ENCODE measurements at places on chromosomes 1 and 21. TPM values are rescaled to one million over a fixed set of nuclear protein-coding genes. Genes with fewer than 3 reads are reported as not detected.

- DNase-seq = no peak
Observed at GRCh38 chr21:14991957-14992356, 72.8 kb downstream of the NRIP1 start.

DNA sequence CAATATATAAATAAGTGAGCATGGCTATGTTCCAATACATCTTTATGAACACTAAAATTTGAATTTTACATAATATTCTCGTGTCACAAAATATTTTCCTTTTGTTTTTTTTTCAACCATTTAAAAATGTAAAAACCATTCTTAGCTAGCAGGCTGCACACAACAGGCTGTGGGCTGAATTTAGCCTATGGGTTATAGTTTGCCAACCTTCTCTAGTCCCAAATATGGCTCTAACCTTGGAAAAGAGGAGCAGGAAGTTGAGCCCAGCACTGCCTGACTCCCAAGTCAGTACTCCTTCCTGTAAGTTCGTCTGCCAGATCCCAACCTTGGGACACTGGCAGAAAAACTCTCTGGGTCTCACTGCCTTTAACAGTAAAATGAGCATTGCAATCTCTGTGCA is 13.4 kb downstream of the C1QB start:
- no peak for DNase-seq

Gene SIM2
- 19.9 TPM for polyA plus RNA-seq

DNA sequence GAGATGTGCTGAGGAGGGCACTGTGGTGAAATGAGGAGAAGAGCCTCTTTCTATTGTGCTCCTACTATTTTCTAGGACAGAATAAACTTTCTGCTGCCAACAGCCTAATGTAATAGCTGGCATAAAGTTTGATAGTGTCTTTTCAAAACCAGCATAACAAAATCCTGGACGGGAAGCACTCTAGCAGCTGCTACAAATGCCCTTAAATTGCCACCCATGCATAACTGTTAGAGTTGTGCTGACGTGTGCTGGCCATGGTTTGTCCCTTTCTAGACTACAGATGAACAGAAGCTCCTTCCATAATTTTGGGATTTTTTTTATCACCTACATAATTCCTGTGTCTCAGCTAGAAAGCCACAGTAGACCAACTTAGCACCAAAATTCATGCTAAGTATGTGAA is 88.5 kb upstream of the DEPDC1 start:
- DNase-seq = peak; percentile 9

Gene TMEM61
- polyA plus RNA-seq = not detected

GRCh38 chr1:150582371-150582770 is 3.0 kb upstream of the MCL1 start:
- no peak for DNase-seq

GRCh38 chr1:94265906-94266305 is 28.5 kb upstream of the ARHGAP29 start:
- peak; percentile 22 for DNase-seq

Gene WDR64
- 0.45 TPM for polyA plus RNA-seq

DNA sequence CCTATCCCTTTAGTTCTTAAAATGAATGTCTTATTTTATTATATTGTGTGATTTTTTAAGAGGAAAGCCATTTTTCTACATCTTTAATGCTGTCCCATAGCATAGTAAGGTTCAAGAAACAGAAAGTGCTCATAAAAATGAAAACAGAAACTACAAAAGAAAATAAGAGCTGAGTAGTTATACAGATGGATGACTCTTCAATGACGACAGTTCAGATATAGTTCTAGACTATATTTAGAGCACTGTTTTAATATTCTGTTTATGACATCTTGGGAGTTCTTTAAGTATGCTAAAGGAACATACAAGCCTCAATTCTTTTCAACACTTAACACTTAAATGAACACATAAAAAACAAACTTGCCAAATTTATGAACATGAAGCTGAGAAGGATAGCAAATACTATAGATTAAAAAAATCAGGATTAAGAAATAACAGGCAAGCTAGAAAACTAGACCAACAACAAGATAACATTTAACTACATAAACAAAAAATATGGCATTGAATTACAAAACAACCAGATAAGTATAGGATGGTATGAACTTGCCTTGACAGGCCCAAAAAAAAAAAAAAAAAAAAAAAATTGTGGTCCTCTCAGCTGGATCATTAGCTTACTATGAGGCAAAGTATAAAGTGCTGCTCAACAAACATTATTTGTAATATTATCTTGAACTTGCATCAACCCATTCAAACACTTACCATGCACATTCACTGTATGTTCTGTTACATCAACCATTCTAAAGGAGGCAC is 87.9 kb downstream of the ZZZ3 start:
- no peak for DNase-seq

GRCh38 chr21:43968410-43969114 is 43.5 kb upstream of the TRAPPC10 start:
- no peak for DNase-seq

GRCh38 chr1:161840363-161840762 is 74.2 kb downstream of the ATF6 start:
- DNase-seq = no peak

- no peak for DNase-seq
Observed at GRCh38 chr1:58659516-58659915, 40.3 kb downstream of the MYSM1 start.

- DNase-seq = peak; percentile 61
Observed at GRCh38 chr1:207823880-207824566, 72.2 kb downstream of the CD46 start.

GRCh38 chr1:41277371-41277975 is 35.4 kb upstream of the SCMH1 start:
- no peak for DNase-seq

- DNase-seq = no peak
Observed at GRCh38 chr1:215717677-215718426, 150.7 kb downstream of the KCTD3 start.

GRCh38 chr21:39575775-39576174 is 37.0 kb upstream of the B3GALT5 start:
- DNase-seq = no peak

- DNase-seq = no peak
Observed at GRCh38 chr1:146016891-146017290, 4.6 kb downstream of the HJV start.

Gene KCNQ4
- polyA plus RNA-seq = 44.5 TPM

DNA sequence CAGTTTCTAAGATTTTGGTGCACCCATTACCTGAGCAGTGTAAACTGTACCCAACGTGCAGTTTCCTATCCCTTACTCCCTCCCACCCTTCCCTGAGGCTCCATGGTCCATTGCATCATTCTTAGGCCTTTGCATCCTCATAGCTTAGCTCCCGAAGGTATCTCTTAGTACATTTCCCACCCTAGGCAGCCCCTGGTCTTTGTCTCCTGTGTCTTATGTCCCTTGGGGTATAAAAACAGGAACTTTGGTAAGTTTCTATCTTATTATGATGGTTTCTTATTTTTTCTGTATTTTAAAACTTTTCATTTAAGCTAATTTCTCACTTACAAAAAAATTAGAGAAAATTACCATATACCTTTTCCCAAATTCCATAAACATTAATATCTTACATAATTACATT is 78.1 kb downstream of the URB2 start:
- DNase-seq = no peak

Gene TNFRSF9
- 0.12 TPM for polyA plus RNA-seq

DNA sequence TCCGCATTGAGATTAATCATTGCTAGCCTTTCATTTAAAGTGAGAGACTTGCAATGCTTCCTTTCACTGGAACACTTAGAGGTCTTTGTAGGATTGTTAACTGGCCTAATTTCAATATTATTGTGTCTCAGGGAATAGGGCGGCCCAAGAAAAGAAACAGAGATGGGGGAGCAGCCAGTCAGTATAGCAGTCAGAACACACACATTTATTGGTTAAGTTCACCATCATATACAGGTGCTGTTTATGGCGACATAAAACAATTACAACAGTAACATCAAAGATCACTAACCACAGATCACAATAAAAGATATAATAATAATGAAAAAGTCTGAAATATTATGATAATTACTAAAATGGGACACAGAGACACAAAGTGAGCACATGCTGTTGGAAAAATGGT is 29.4 kb downstream of the BARHL2 start:
- DNase-seq = no peak

DNA sequence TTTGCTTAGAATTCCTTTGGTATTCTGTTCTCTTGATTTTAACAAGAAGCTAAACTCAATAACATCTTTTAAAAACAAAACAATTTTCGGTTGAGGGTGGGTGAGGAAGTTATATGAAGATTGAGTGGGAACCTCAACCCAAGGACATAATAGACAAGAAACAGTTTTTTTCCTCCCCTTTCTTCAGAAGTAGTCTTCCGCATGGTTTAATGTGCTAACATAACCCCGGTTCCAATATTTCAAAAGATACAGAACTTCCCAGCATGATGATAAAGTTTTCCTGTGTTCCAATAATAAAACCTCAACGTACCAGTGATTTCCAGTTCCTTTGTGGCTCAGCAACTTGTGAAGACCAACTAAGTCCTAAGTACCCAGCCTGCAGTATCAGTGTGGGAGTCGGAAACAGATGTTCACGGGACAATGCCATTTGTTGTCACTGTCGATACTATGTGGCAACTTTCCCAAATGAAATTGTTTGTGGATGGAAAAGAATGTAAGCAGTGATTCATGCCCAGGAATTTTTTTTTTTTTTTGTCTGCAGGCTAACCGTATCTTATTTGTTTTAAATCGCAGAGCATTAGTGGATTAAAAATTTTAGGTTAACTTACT is 48.5 kb downstream of the NR5A2 start:
- peak; percentile 26 for DNase-seq

GRCh38 chr1:234760303-234760723 is 150.3 kb upstream of the IRF2BP2 start:
- no peak for DNase-seq

DNA sequence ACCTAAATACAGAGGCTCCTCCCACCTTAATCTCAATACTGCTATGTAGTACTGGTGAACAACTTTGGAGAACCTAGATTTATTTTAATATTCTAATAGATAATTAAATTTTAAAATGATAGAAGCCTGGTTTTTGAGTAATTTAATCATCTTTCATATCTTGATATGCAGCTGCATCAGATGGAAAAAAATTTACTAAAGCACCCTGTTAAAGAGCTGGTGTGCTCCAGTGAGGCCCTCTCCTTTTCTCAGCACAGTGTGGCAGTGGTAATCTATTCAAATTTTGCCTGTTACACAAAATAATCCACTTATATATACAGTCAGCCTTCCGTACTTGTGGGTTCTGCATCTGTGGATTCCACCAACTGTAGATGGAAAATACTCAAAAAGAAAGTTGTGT is 82.8 kb downstream of the LRRC8C start:
- DNase-seq = no peak

DNA sequence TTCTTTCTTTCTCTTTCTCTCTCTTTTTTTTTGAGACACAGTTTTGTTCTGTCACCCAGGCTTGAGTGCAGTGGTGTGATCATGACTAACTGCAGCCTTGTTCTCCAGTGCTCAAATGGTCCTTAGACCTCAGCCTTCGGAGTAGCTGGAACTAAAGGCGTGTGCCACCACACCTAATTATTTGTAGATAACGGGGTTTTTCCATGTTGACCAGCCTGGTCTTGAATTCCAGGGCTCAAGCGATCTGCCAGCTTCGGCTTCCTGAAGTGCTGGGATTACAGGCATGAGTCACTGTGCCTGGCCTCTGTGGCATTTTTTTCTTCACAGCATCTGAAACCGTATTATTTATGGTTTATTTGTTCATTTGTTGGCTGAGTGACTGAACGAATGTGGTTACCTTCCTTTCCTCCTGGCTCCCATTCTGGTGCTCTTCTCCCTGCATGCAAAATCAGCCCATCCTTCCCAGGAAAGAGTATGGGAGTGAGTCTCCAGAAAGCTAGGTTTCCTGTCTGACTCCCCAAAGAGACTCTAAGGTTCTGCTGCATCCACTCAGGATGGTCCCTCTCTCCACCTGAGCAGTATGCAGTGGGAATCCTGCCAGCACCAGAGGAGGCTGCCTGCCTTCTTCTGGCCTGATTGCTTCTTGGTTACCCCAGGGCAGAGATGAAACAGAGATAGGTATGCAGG is 155.0 kb upstream of the BEND5 start:
- no peak for DNase-seq

Gene GUCA2A
- polyA plus RNA-seq = not detected

DNA sequence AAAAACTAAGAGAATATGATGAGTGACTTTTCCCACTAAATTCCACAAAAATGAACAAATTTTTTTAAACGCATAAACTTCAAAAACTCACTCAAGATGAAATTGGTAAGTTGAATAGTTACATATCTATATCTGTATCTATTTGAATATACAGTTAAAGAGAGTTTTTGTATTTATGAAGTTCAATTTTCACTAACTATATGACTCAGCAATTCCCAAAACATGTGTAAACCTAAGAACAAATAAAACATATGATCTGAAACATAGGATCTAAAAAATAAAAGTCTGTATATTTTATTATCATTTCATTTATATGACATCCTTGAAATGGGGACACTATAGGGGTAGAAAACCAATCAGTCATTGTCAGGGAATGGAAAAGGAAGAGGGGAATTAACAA is 105.7 kb upstream of the SNX7 start:
- DNase-seq = no peak

Gene LCE1D
- not detected for polyA plus RNA-seq

DNA sequence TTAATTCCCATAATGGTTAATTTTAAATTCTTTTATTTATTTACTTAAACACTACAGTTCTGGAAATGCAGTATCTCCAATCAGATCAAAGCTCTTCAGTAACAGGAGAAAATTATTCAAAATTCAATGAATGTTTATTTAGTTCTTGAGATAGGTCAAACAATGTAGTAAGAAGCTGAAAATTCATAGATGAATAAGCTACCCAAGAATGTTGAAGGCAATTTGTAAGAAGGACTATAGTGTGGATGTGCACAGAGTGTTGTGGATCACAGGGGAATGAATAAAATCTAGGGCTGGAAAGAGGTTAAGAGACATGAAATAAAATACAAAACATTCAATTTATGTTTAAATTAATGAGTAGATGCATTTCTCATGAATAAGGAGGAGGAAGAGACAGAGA is 72.0 kb downstream of the OLFM3 start:
- DNase-seq = no peak

DNA sequence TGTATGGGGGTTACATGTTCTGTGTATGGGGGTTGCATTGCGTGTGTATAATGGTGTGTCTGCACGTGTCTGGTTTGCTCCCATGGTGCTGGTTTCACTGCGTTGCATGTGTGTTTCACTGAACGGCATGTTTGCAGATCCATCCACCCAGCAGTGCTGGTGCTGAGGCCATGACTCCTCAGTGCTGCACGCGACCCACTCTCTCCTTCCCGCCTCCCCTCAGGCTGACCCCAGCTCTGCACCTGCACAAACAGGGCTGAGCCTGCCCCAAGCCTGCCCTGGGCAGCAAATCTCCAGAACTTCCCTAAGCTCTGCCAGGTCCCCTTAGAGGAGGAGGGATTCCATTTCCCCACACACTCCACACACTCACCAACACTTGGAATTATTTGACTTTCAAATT is 18.7 kb downstream of the ACTRT2 start:
- no peak for DNase-seq

All from hindlimb muscle (tissue), 1 donor.